ENCODE measurements at places on chromosomes 1 and 21. TPM values are rescaled to one million over a fixed set of nuclear protein-coding genes. Genes with fewer than 3 reads are reported as not detected.
A peak's percentile ranks its signal among the peaks of the same experiment; 100 is the strongest.

DNA sequence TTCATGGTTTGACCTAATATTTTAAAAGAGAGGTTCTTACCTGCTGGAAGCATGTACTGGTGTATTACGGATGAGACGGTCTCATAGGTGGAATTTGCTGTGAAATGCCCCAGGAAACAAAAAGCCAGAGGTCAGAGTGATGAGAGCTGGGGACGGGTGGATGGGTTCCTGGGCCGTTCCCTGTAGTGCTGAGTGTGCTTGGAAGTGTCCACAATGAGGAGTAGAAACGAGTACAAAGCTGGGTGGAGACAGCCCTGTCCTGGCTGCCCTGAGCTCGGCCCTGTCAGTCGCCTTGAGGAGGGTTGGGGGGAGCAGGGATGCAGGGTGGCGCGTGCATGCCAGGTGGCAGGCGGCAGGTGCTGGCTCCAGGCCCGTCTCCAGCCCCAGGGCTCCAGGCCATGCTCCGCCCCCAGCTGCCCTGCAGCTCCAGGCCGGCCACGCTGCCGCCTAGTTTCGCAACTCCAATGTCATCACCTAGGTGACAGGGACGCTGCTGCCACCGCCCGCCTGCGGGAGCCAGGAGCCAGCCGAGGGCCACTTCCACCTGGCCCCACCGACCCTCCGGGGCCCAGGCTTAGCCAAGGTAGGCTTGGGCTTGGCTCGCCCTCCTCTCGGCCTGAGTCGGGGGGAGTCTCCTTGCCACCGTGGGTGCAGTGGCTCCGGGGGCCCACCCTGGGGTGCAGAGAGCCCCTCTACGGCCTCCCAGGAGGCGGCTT is 16.4 kb downstream of the TP73 start:
- DNase-seq = no peak

DNA sequence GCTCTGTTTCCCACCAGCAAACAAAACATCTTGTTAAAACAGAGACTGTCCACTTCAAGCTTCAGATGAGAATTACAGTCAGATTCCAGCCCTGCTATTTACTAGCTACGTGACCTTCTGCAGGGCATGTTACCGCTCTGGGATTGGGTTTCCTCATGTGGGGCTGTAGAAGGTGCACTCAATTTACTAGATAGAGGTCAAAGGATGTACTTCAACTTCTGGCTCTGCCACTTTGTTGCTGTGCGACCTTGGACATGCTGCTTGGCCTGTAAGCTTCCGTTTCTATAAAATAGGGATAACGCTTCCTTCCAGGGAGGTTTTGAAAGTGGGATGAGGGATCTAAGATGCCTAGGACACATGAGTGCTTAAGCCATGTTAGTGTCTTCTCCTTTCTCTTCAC is 46.0 kb upstream of the LRIG2 start:
- DNase-seq = no peak

- DNase-seq = no peak
Observed at GRCh38 chr21:26421724-26422123, 151.4 kb downstream of the CYYR1 start.

DNA sequence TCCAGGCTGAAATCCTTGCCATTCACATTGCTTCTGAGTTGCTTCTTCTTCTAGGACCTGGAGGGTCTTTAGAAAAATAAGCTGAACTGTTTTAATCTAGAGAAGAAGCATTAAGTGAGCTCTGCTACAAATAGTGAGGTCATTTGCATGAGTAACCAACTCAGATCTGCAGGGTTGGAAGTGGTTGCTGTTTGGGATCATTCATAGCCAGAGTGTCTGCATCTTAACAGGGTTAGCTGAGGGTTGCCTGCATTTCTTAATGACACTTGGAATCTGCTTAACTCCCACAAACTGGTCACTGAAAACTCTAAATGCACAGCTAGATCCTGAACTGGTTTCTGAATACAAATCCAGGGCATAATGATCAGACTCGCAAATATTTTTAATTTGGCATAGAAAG is 9.9 kb downstream of the CNIH3 start:
- no peak for DNase-seq

DNA sequence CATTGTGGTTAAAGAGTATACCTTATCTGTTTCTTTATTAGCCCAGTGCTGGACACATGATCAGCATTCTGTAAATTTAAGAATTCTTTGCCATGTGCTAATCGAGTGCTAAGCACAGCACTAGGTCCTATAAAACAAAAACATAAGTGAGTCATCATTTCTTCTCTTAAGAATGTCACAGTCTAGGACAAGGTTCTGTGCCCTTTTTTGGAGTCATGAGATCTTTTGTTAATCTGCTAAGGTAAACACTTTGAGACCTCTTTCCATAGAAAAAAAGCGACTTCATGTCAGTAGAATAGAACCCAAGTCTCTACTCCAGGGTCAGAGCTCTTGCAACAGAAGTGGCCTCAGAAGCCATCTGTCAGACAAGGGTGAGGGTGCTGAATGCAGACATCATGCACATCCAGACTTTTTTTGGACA is 70.0 kb upstream of the NFIA start:
- no peak for DNase-seq

GRCh38 chr1:62384276-62385005 is 52.4 kb upstream of the USP1 start:
- DNase-seq = no peak

GRCh38 chr1:154773551-154773950 is 96.5 kb downstream of the KCNN3 start:
- DNase-seq = no peak

DNA sequence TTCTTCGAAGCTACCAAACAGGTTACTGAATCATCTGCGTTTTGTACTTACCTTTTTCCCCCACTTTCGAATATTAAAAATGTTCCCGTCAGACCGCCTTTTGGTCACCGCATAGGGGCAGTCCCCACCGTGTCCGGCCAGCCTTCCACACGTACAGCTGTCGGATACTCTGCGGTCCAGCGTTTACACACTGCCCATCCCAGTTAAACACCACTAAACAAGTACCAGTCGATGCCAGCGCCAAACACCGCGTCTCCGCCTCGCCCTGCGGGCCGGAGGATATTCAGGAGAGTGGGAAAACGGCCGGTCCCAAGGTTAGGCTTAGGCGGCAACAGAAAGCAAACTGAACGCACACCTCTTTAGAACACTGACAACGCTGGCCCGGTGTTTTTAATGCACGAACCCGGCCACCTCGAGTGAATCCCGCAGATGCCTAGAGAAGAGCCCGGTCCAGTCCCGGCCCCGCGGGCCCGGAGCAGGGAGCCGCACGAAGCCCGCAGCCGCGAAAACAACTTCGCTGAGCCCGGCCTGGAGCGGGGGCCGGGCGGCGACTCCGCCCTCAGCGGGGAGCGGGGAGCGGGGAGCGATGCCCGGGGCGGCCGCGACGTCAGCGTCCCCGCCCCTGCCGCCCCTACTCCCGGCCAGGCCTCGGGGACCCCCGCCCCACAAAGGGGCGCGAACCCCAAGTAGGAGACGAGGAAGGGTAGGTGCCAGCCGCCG is 730 bp upstream of the PHF13 start:
- peak; percentile 47 for DNase-seq

DNA sequence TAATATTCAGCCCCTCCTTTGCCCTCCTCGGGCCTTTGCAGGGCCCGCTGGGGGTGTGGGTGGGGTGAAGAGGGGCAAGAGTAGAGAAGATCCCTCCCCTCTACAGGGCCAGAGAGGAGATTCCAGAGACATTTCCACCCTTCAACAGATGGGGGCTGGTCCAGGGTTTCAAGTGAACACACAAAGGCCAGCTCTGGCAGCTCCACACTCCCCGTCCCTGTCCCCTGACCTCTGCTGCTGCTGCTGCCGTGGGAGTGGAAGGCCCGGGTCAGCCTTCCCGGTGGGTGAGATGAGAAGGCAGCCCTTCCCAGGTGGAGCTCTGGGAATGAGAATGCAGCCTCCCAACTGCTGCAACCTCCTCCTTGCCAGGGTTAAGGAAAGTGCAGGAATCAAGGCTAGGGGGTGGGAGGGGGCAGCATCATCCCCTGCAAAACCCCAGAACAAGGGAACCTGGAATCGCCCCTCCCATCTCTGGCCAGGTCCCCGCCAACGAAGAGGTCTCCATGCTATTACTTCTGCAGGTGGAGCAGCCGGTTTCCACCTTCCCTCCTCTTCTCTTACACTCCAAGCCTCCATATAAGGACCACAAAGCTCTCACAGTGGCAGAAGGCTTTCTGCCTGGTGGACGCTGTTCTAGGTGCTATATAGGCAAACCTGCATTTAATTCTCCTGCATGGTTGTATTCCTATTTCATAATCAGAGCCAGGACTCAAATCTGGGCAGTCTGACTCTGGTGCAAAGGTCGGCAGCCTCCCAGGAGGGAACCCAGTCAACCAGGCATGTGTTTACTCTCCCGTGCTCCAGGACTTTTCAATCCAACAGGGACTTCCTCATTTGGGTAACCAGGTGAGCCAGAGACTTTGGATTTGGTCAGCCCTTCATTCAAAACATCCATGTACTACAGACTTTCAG is 22.9 kb upstream of the ARHGEF10L start:
- no peak for DNase-seq

DNA sequence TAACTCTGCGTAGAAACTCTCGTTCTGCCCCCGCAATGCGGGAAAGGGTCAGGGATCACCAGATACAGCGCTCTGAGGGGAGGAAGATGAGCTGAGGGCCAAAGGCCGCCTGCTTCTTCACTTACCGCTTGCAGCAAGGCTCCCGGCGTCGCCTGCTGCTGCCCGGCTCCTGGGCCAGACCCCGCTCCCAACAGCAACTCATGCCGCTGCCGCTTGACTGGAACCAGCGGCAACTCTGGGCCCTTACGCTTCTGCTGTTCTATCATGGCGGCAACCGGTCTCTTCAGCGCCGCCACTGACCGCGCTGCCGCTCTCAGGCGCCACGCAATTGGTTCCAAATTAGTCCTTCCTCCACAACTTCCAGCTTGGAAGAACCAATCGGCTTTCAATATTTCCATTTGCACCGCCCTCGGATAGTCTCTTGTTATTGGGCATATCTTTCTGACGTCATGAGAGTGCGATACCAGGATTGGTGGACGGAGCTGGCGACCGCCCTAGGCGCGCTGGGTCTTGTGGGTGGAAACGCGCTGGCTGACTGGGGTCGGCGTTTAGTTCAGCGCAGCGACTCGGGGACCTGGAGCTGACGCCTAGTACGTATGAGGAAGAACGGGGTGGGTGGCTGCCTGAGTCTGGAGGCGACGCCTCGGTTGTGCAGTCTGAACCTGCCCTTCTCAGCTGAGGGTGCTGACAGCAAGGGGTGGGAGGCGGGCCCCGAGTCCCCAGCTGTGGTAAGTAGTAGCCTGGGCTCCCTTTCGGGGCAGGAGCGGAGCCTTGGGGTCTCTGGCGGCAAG is at the start of the genes SNRNP40 and ZCCHC17:
TSS of gene SNRNP40 (minus strand) at position 303 of the 791 bp plus-strand sequence. CDS start at position 266, 37 bp downstream.
TSS of gene ZCCHC17 (plus strand) at position 547 of the 791 bp plus-strand sequence. CDS start 13,067 bp downstream, outside the sequence.
- DNase-seq = peak; percentile 97

GRCh38 chr1:223242382-223242955 is 99.4 kb upstream of the TLR5 start:
- DNase-seq = no peak

- DNase-seq = peak; percentile 86
Observed at GRCh38 chr1:27102707-27103468, 52.0 kb downstream of the SLC9A1 start.

DNA sequence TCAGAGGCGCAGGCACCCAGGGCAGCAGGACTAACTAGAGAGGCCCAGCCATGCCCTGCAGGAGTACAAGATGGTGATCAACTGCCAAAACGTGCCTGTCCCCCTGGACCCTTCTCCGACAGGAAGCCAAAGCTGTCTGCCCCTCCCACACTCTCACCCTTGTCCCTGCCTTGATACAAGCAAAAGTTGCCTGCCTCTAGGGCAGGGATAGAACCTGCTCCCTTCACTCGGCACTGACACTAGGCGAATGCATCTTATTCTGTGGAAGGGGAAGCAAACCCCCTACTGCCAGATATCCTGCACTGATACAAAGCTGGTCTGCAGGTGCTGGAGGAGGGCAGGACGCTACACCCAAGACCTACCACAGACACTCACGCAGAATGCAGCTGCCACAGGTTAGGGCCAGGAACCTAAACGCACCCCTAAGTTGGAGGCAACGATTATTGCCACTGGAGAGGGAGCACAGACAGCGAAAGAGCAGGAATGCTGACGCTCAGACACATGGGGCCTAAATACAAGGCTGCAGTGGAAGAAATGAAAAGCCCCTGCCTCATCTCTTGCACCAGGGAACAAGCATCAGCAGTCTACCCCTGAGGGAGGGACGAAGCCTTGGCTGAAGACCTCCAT is 3.7 kb downstream of the TARBP1 start:
- no peak for DNase-seq

- peak; percentile 70 for DNase-seq
Observed at GRCh38 chr1:12596007-12596821, 21.8 kb downstream of the DHRS3 start.

DNA sequence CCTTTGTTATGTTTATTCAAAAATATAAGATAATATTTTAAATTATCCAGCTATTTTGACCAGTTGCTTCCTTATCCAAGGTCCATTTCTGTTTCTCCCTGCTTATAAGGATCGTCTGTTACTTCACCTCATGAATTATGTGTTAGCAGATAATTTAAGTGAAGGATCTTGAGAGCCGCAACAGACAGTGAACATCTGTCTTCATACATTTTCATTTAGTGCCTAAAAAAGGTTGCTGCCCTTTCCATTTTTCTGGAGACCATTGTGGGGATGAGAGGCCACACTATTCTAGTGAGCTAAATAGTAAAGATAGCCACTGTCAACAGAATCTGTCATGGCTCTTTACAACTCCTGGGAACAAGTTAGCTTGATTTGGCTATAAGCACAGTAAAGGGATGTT is 154.0 kb downstream of the CLEC20A start:
- no peak for DNase-seq

DNA sequence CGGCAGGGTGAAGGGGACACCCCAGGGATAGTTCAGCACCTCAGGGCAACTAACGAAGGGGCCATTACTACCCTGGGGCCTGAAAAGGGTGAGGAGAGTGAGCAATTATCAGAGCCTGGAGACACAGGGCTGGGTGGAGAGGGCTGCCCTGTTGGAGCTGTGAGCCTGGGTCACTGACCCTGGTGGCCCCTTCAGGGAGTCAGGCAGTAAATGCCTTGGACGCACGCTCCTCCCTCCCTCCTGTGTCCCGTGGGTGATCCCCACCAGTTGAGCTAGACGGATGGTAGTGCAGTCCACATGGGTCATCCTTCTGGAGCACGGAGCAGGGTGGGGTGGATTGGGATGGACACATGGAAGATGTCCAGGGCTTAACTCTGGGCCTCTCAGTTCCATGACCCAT is 305.3 kb downstream of the PTPRU start:
- DNase-seq = no peak

- no peak for DNase-seq
Observed at GRCh38 chr1:118021668-118022067, 92.1 kb downstream of the WDR3 start.

TMEM53 gene
- total RNA-seq = 2.3 TPM

GNG4 gene
- 2.3 TPM for total RNA-seq

CLCA1 gene
- total RNA-seq = not detected

LCE2C gene
- not detected for total RNA-seq

KIAA1614 gene
- not detected for total RNA-seq

FCRL1 gene
- 0.29 TPM for total RNA-seq

BACE2 gene
- total RNA-seq = 2.0 TPM

OLIG2 gene
- total RNA-seq = not detected

UBL4B gene
- total RNA-seq = not detected

Data from activated CD8-positive, alpha-beta T cell treated with anti-CD3 and anti-CD28 coated beads for 36 hours (primary cell).